ENCODE measurements at places on chromosomes 16 and 17.

- DNase-seq = peak; percentile 24
Measured at GRCh38 chr16:67100569-67101310, 9.0 kb upstream of the PHAF1 start.

GRCh38 chr17:64084086-64084939 is 45.6 kb downstream of the ERN1 start:
- no peak for DNase-seq

GRCh38 chr17:63113167-63113566 is 147.1 kb downstream of the TANC2 start:
- DNase-seq = peak; percentile 9

GRCh38 chr16:68786685-68787418 is 49.8 kb downstream of the CDH1 start:
- peak; percentile 8 for DNase-seq

- no peak for DNase-seq
Measured at GRCh38 chr17:45782889-45783592, 1.1 kb upstream of the CRHR1 start.

DNA sequence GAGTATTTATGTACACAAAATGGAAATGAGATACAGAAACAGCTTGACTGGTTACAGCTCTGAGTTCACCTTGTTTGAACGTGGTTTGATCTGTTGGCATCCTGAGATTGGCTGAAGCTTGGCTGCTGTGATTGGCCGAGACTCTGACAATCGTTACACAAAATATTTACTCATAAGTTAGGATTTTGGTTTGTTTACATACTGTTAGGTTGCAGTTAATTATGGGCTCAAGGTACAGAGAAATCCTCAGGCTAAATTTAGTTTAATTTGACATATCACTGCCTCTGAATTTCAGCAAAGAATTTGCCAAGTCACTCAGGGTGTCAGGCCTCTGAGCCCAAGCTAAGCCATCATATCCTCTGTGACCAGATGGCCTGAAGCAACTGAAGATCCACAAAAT is 227.3 kb downstream of the COPRS start:
- DNase-seq = peak; percentile 1

GRCh38 chr17:4440690-4441686 is 7.2 kb downstream of the SPNS3 start:
- no peak for DNase-seq

- DNase-seq = no peak
Measured at GRCh38 chr17:6514371-6514770, 42.0 kb downstream of the PITPNM3 start.

GRCh38 chr17:79183293-79184158 is 108.9 kb downstream of the ENGASE start:
- no peak for DNase-seq

- DNase-seq = peak; percentile 7
Measured at GRCh38 chr17:5820721-5821456, 236.6 kb upstream of the NLRP1 start.

DNA sequence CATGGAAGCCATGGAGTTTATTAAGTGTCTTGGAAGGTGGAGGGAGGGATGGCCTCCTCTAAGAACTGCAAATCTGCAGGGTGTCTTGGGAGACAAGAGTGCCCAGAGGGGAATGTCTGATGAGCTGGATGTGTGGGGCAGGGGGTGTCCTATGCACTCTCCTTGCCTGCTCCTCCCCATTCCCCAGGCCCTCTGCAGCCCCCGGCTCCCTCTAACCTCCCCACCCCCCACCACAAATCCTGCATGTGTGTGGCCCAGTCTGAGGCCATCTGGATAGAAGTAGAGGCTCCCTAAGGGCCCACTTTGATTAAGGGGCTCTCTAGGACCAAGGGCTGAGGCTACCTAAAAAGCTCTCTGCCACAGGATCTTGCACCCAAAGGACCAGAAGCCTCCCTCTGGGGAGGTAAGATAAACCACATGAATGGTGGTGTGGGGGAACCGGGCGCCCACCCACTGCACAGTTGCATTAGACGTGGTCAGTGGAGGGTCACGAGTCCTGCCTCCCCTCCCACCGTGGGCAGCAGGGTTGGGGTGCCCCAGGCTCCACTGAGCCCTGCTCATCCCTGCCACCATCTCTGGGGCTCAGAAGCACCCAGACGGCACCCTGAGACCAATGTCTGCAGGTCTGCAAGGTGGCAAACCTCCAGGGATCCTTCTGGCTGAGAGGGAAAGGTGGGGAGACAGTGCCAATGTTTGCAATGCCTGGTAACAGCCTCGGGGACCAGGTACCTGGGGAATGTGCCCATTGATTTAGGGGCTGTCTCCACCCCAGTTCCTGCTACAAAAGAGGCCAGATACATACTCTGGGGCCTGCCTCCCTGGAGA is 618 bp downstream of the AANAT start:
- DNase-seq = no peak

GRCh38 chr17:14308965-14309879 is 8.3 kb downstream of the HS3ST3B1 start:
- DNase-seq = peak; percentile 79

GRCh38 chr16:86070484-86070883 is 171.5 kb downstream of the IRF8 start:
- no peak for DNase-seq

DNA sequence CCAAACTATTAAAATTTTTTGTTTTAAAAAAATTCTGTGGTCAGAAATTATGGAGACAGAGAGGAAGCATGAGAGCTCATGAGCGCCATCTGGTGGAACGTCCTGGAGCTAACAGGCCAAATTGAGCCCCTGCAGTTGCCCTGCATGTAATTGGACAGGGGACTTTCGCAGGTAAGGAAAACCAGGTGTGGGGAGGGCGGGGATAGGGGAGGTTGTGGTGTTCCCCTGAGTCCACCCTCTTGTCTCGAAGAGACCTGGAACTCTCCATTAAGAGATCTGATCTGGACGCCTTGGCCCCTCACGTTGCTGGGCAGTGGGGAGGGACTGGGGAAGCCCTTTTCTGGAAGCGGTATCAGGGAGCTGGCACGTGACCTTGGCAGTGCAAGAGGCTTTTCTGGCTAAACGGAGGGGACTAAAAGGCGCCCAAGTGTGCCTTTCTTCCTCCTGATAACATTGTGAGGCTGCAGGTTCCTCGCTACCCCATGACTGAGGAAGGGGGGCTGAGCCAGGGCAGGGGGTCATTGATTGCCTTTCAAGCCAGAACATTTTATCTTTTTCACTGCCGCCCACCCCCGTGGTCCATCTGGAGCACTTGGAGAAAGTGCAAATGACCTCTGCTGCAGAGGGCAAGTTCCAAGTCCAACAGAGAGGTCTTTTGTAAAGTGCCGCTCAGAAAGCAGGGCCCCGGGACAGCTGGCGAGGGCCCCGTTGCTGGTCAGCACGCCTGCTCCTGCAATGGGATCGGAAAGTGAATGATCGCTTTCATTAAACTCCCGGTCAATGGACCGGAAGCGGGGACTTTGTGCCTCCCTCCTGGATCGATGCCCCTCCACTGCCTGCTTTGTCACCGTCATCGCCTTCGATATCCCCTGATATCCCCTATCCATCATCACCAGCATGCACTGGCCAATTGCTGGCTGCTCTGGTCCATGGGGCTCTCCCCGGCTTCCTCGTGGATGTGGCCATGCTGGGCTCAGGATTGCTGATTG is 18.4 kb downstream of the PDILT start:
- DNase-seq = peak; percentile 11

DNA sequence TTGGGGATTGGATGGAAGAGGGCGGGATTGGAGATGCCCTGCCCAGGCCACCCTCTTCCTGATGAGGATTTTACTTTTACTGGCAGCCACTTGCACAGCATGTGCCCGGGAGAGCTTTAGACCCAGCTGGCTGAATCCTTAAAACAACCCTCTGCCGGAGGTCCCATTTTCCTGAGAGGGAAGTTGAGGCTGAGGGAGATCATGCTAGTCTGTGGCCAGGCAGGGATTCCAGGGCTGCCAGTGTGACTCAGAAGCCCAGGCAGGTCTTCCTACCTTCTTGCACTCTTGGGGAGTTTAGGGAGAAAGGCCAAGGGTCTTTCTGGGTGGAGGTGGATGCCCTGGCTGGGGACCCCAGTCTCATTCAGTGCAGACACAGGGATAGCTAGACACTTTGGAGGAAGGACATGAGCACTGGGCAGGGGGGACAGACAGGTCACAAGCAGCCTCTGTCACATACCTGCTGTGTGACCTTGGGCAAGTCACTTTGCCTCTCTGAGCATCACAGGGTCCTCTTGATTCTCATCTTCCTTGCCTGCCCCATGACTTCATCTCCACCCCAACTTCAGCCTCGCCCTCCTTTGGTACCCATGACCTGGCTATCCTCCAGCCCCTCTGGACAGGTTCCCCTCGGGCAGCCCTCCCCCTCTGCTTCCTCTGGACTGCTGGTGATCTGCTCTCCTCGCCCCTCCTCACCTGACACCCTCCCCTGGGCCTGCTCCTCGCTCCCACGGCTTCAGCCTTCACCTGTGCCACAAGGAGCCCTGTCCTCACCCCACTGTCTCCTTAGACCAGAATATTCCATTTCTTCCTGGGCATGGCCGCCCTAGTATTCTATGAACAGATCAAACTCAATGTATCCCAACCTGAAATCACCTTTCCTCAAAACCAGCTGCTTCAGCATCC is 11.3 kb upstream of the DCAF7 start:
- no peak for DNase-seq

DNA sequence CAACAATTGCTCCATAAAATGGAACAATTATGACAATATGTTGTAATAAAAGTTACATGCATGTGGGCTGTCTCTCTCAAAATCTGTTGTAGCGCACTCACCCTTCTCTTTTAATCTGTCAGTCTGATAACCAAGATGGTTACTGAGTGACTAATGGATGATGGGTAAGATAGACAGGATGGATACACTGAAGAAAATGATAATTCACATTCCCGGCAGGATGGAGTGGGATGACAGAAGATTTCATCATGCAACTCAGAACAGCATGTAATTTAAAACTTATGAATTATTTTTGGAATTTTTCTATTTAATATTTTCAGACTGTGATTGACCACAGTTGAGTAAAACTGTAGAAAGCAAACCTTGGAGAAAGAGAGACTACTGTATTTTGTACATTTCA is 30.5 kb downstream of the CDH13 start:
- DNase-seq = peak; percentile 69

- no peak for DNase-seq
Measured at GRCh38 chr16:73036074-73036826, 11.7 kb downstream of the ZFHX3 start.

GRCh38 chr17:36485805-36486203 is 677 bp upstream of the ZNHIT3 start:
- DNase-seq = no peak

DNA sequence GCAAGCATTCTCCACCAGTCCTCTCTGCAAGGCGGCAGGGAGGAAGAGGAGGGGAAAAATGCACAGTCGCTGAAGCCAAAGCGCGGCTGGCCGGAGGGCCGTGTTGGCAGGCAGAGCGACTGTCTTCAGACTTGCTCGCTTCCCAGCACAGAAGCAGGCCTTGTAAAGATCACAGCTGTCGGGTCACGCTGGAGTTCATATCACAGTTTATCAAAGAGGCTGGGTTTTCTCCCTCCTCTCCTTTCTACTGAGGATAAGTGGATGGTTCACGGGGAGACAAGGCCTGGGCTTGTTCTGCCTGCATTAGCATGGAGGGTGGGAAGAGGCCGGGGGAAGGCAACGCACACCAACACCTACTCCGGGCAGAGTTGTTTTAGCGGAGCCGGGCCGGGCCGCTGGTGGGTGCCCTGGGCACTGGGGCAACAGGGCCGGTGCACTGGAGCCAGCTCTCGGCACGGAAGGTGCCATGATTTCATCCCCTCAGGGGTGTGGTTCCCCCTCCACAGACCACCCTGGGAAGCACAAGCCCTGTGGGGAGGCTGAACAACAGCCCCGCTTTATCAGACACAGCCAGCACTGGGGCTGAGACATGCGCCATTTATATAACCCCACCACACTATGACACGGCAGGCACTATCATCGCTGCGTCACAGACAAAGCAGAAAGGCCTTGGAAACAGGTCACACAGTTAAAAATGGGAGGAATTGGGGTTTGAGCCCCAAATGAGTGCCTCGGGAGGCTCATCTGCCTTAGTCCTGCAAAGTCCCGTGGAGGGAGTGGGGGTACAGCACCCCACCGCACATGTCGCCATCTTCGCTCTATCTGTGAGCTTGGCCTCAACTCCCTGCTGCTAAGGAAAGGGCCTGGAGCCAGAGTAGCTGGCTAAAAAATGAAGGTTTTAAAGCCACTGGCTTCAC is 40.3 kb upstream of the MTSS2 start:
- no peak for DNase-seq

DNA sequence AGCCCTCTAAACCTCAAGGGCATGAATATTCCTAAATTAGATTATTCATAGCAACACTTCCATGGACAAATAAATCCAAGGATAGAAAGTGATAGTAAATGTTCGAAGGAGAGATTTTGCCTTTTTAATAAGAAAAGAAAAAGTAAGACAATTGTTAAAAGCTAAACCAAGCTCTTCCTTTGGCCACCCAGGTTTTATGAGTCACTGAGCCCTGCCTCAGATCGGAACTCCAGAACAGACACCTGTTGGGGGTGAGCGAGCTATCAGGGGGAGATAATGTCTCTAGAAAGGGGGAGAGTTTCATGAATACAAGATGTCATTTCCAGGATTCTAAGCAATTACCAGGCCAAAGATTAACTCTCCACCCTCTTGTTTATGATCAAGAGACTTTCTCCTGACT is 171.4 kb downstream of the ANKFN1 start:
- DNase-seq = no peak

DNA sequence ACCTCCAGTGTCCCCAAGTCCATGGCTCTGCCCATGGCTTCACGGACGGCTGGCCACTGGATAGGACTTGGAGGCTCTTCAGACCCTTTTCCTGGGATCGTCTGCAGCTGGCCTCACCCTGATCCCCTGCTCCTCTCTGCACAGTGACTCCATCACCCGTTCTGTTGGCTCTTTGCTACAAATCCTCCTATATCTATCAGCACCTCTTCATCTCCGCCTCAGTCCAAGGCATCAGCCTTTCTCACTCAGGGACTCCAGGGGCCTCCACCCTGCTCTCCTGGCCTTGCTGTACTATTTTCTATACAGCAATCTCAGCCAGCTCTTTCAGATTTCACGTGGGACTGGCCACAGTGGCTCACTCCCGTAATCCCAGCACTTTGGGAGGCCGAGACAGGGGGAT is 10.7 kb upstream of the SNN start:
- DNase-seq = no peak

DNA sequence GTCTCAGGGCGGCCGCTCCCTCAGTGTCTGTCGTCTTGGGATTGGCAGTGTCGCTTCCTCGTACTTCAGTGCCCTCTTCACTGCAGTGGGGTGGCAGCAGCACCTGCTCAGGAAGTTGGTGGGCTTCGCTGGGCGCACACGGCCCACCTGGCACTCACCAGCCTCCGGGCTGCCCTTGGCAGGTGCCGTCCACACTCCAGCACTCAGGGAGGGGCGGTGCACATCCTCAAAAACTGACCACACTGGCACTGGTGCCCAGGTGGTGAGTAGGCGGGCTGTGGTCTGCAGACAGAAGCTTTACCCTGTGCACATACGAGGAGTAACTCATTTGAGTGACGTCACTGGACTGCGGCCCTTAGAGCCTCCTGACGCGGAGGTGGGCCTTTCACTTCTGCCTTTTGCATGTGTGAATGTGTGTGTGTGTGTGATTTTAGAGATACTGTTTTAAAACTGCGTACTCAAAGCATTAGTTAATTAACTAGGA is 94.6 kb downstream of the BANP start:
- no peak for DNase-seq

GRCh38 chr17:33202021-33202420 is 91.1 kb downstream of the ASIC2 start:
- no peak for DNase-seq

All from HCEC 1CT (cell line).